Glomerular endothelial cell (primary cell): ENCODE measurements at places on chromosomes 6 and 20. TPM values are rescaled to one million over a fixed set of nuclear protein-coding genes. Genes with fewer than 3 reads are reported as not detected.

NECAB3 gene
- total RNA-seq, result 18.2 and 31.9 TPM in 2 replicates

DNA sequence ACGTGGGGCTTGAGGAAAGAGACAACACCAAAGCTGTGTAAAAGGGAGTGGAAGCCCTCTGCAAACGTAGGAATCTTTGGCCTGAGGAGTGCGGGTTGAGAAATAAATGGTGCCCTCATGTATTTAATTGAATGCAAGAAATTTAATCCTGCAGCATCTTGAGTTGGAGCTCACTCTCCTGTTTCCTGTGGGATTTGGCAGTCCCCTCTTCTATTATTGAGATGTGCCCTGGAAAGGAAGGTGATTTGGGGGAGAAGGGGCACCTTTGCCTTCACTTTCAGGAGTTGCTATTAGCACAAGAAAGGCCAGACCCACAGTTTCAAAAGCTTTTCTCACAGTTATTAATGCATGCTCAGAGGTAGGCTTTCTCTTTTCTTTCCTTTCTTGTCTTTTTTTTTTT is 201.4 kb upstream of the HDDC2 start:
- no peak for DNase-seq

- no peak for DNase-seq
These were observed 814.4 kb downstream of the TENT5A start for GRCh38 chr6:80938131-80938530.

GRCh38 chr6:166266336-166266735 is 41.9 kb downstream of the PRR18 start:
- DNase-seq, result no peak

RREB1 gene
- total RNA-seq, result 27.3 and 39.4 TPM in 2 replicates

GRCh38 chr20:51894619-51895018 is 92.3 kb upstream of the SALL4 start:
- DNase-seq, result no peak

LY6G5C gene
- total RNA-seq, result 3.7 and 4.1 TPM in 2 replicates

- peak; percentile 18 for DNase-seq
These were observed 448 bp upstream of the RIN2 start for GRCh38 chr20:19757487-19758132.

POM121L2 gene
- total RNA-seq, result not detected in 2 replicates

TRIM31 gene
- not detected in 2 replicates for total RNA-seq

DNA sequence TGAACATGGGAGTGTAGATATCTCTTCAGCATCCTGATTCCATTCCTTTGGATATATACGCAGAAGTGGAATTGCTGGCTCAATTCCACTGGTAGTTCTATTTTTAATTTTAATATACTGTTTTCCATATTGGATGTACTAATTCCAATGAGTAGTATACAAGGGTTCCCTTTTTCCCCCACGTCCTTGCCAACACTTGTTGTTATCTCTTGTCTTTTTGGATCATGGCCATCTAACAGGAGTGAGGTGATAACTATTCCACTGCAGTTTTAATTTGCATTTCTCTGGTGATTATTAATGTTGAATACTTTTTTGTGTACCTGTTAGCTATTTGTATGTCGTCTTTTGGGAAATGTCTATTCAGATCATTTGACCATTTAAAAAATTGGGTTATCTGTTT is 91.5 kb downstream of the ZFAND3 start:
- no peak for DNase-seq

DNA sequence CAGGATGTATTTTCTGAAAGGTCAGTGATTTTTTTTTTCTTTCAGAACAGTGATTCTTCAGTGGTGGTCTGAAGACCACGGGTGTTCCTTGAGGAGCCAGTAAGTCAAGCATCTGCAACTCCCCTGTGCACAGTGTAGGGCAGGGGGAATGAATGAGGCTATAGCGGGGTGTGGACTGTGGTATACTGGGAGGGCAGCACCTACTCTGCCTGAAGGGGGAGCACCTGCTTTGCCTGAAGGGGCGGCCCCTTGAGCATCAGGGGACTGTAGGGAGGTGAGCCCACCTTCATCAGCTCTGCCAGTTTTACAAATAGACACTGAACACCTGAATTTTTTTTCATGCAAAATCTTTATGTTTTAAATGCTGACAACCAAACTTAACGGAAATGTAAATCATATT is 77.5 kb upstream of the RIPOR2 start:
- DNase-seq, result no peak

DNA sequence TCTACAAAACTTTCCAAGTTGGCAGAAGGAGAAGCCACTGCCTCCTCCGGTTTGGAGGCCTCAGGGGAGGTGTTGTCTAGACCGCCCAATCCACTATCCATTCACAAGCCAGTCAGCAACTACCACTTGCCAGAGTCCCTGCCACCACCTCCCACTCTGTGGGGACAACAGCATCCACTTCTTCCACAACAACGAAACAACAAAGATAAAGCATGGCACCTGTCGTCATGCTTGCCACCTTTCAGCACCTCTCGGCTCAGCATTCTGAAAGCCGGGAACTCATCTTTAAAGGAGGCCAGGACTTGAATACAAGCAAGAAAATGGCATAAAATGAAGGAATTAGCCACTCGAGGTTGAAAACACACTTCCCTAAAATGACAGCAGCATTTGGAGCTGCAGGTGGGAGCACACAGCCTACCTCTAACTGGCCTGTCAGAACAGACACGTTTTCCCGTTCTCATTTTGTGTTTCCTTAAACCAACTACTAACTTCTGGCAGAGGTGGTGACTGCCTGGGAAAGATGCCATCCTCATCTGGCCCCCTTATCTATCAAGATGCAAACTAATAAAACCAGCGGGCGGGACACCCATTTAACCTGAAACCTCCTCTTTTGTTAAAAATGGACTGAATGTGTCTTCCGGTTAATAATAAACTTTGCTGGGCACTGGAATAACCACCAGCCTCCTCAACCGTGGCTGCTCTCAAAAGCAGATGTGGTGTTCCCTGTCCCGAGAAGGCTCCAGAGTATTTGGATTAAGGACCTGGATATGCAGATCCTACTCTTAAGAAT is 21.7 kb downstream of the YTHDF1 start:
- DNase-seq, result no peak

DNA sequence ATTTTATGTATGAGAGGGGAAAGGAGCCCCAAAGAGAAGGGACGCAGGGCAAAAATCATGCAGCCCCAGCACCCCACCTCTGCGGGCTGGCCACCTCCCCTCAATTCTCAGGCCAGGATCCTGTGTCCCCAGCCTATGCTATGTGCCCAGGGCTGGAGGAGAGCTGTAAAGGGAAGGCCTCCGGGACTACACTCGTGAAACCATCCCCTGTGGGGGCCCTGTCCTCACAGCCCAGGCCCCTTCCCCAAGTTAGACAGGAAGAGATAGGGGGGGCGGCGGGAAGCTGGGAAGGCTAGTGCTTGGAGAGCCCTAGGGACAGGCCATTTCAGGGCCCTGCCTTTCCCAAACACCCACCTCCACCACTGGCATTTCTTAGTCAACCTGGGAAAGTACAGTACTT is 1.4 kb upstream of the COL11A2 start:
- no peak for DNase-seq

DNA sequence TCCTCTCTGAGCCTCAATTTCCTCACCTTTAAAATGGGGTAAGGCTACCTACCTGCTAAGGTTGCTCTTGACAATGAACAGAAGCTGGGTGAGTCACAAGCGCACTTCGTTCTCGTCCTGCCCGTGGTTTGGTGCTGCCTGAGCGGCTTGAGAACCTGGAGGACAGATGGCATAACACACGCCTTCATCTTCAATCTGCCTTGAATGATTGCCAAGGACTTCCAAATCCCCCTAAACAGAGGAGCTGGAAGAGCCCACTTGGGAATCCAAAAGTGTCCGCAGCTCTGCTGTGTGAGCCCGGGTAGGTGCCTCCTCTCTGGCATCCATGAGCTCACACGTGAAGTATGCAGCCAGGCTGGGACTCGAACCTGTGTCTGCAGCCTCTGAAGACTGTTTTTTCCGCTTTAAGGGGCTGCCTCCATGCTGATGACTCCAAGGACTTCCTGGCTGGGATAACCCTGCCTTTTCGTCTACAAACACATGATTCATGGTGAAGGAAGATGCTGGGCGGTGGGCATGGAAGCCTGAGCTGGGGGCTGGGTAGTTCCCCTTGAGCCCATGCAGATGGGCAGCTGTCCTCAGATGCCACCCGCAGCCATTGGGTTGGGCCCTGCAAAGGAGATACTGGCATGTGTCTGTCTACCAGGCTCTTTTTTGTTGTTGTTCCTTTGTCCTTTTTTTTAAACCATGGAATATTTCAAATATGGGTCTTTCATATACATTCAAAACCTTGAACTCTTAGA is 25.3 kb upstream of the CSNK2A1 start:
- DNase-seq, result no peak
